ENCODE measurements at places on chromosomes 1 and 21.

DNA sequence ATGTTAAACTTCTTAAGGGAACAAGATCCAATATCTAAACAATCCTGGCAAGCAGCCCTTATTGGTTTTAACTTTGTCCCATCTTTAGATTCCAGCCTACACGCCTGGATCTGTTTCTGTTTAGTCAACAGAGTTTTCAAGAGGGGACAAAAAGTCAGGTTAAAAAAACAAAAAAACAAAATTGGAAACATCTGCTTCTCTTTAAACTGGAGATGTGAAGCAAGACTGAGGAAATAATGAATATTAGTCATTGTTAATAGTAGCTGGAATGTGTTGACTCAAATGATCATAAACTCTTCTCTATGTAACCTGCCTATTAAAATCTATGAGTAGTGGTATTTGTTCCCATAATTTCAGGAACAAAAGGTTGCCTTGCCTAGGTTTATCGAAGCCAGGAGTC, 55.0 kb downstream of the NID1 start:
- no peak for DNase-seq

DNA sequence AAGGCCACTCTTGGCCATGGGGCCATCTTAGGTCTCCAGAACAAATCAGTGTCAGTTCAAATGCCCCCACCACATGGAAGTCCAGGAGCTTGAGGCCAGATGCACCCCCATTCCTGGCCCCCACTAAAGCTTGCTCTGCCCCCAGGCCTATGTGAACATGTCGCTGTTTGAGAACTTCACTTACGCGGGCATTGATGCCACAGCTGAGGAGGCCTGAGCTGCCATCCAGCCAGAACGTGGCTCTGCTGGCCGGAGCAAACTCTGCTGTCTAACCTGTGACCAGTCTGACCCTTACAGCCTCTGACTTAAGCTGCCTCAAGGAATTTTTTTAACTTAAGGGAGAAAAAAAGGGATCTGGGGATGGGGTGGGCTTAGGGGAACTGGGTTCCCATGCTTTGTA, 15.1 kb upstream of the MPL start:
- no peak for DNase-seq

- no peak for DNase-seq
Observed at GRCh38 chr1:223403184-223403815, 10.1 kb downstream of the CCDC185 start.

GRCh38 chr1:172184506-172185191, 235.8 kb upstream of the C1orf105 start:
- DNase-seq: no peak

- no peak for DNase-seq
Observed at GRCh38 chr1:82197606-82198005, 396.9 kb downstream of the ADGRL2 start.

DNA sequence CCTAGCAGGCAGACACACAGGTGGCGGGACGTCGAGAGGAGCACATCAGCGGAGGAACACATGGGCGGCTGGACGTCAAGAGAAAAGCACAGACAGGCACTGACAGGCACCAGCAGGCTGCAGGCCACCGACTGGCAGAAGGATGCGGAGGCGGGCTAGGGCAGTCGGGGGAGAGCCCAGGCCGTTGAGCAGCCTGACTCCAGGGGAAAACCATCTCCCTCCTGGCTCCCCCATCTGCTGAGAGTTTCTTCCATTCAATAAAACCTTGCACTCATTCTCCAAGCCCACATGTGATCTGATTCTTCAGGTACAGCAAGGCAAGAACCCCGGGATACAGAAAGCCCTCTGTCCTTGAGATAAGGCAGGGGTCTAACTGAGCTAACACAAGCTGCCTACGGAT, 25.5 kb downstream of the B3GALT5 start:
- DNase-seq: no peak

- no peak for DNase-seq
Observed at GRCh38 chr21:16116798-16117197, 387.0 kb downstream of the USP25 start.

- no peak for DNase-seq
Observed at GRCh38 chr21:46119144-46119636, 21.3 kb downstream of the COL6A2 start.

- DNase-seq: no peak
Observed at GRCh38 chr1:91499904-91500755, 521 bp upstream of the CDC7 start.

GRCh38 chr21:45580576-45581321, 38.5 kb upstream of the SLC19A1 start:
- no peak for DNase-seq

- no peak for DNase-seq
Observed at GRCh38 chr1:200319148-200319547, 90.7 kb downstream of the ZNF281 start.

DNA sequence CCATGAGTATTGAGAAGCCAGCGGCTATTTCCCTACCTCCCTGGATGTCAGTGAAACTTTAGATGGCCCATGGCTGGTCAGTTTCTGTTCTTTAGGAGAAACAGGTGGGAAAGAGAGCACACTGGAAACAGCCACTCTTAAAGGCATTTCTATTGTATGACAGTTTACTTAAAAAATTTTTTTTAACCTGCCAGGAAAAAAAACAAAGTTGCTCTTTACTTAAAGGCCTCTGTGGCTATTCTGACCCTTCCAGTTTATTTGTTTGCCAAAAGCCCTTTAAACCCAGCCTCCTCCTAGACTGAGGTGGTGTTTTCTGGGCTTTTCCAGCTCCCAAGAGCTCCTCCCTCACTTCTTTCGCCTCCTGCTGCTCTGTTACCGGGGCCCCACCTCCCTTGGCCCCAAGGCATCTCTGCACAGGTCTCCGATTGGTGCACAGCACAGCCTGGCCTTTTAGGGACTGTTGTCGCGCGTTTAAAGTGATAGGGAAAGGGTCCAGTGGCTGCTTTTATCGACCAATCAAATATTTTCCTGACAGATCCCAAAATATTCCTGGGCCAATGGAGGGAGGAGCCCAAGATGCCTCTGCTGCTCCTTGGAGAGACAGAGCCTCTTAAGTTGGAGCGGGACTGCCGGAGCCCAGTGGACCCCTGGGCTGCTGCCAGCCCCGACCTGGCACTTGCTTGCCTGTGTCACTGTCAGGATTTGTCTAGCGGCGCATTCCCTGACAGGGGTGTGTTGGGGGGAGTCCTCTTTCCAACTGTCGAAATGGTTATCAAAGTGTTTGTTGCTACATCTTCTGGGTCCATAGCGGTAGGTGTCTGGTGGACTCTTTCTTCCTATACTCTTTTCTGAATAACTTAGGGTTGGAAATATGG, at the start of gene SH3BGR:
Gene SH3BGR (plus strand): TSS at position 639 of the 875 bp plus-strand sequence. CDS start 127 bp downstream, at position 766.
- DNase-seq: no peak

GRCh38 chr1:234562334-234562733, 47.6 kb downstream of the IRF2BP2 start:
- no peak for DNase-seq

DNA sequence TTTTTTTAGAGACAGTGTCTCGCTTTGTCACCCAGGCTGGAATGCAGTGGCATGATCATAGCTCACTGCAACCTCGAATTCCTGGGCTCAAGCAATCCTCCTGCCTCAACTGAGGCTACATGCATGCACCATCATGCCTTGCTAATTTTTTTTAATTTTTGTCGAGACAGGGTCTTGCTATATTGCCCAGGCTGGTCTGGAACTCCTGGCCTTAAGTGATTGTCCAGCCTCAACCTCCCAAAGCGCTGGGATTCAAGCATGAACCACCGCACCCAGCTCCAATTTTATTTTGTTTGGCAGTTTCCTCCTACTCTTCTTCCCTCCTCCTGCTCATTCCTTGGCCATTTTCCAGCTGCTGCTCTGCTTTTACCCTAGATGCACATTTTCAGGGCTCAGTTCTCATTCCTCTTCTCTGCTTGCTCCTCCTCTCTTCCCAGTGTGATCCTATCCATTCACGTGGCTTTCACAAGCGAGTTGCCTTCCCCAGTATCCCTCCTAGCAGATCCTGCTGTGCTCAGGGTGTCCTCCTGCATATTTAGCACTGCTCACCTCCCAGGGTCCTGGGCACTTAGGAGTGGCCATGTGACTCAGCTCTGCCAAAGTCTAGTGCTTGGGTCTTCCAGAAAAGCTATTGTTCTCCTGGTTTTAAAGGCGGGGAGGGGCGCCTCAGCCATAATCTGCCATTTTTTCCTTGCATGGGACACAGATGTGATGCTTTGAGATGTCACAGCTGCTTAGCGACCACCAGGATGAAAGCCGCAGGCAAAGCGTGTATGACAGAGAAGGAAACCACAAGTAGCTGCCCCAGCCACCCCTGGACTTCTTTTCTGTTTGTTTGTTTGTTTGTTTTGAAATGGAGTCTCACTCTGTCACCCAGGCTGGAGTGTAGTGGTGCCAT, 33.7 kb downstream of the PSEN2 start:
- no peak for DNase-seq

DNA sequence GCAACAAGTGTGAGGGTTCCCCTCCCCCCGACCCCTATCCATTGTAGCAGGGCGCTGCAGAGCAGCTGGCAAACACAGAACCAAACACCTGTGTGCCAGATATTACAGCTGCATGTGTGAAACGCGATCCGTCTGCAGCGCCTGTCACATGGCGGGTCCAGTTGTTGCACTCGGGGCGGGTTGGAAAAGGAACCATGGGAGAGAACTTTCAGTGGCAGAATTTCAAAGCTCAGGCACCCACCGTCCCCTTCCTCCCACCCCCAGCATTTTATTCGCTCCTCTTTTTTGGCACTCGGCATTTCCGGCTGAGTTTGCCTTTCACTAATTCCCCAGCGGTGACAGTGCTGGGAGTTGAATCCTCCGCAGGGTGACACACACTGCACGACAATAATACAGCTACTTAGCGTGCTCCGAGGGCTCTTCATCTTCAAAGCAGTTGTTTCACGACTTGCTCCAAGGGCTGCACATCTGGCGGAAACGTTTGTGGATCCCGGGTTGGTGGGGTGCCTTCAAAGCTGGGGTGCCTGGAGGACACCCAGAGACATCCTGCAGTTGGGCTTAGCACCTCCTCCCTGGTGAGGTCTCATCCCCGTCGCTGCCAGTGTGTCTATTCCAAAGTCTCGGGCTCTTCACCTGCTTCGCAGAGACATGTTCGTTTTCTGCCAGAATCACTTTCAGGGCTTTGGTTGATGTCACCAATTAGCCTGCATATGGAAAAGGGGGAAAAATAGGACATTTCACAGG, 180.7 kb downstream of the ZBTB18 start:
- peak; percentile 36 for DNase-seq

- peak; percentile 99 for DNase-seq
Observed at GRCh38 chr1:39183503-39184353, 20.8 kb upstream of the MACF1 start.

- DNase-seq: no peak
Observed at GRCh38 chr1:150810958-150811659, 3.0 kb upstream of the CTSK start.

- no peak for DNase-seq
Observed at GRCh38 chr1:78759881-78760280, 110.2 kb downstream of the IFI44 start.

DNA sequence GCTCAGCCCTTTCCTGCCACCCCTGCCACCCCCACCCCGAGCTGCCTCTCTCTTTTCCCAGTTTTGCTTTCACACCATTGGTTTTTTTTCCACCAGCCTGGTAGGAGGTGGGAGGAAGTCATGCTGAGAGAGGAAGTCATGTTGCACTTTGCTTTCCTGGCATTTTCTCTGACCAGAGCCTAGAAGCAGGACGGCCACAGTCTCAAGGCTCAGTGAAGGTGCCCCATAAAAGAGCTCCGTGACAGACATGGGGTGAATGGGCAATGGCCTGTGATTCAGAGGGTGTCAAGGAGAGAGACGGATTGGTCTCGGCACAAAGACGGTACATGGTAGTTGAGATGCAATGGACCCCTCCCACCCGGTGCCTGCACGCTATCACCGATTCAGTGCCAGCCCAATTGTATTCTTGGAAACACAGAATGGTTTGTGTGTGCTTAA, 42.1 kb upstream of the DMRTB1 start:
- DNase-seq: no peak

DNA sequence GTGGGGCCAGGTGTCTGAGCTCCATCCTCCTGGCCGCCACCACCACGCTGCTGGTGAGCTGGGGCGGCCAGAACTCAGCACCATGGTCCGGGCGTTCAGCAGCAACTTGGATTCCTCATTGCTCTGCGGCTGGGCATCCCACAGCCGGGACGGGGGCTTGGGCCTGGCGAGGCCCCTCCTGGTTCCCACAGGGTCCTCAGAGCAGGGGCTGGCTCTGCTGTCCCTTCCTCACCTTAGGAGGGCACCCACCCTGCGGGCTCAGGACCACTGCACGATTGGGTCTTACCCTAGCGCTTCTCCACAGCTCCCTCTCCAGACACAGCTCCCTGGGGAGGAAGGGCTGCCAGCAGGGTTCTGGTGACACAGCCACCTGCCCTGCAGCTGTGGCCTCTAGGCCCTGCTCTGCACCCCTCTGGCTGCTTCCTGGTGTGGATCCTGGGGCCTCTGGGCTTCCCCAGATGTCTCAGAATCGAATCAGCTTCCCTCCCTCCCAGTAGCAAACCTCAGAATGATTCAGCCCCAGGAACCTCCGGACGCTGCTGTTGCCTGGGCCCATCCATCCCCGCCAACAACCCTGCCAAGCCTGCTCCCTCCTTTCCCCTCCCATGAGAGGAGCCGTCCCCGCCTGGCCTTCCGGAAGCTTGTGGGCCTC, 25.0 kb downstream of the CRYAA start:
- DNase-seq: peak; percentile 46

DNA sequence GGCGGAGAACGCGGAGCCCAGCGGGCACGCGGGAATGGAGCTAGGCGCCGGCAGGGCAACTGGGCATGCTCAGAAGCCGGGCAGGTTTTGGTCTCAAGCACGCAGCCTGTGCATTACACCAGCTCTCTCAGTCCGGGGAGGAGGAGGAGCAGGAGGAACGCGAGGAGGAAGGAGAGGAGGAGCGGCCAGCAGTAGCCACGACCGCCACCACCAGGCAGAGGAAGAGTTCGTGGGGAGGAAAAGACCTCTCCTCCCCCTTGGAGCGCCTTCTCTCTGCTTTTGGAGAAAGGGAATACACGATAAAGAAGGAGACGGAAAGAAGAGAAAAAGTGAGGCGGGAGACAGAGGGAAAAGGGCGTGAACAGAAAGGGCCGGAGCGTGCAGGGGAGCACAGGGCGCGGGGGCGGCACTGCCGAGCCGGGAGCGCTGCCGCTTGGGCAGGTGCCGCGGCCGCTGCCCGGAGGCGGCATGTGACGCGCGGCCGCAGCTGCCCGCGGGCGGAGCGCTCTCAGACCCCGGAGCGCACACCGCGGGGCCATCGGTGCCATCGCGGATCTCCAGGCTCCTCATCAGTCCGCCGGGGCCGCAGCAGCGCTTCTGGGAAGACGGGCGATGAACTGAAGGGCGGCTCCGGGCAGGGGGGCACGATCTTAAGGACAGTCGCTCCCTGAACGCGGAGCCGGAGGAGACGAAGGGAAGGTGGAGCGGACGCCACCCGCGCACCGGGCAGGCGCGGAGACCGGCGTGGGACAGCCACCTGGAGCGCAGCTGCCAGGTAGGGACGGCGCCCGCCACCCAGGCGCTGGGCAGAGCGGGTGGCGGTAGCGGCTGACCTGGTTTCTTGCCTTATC, at the start of gene CHRM3:
Gene CHRM3 (plus strand): TSS at position 116 of the 851 bp plus-strand sequence. CDS start 520,884 bp downstream, outside the sequence.
- no peak for DNase-seq

- peak; percentile 87 for DNase-seq
Observed at GRCh38 chr1:28956038-28956464, 41.7 kb downstream of the EPB41 start.

Data from RKO (cell line).